ENCODE measurements at places on chromosomes 2 and 18. TPM values are rescaled to one million over a fixed set of nuclear protein-coding genes. Genes with fewer than 3 reads are reported as not detected.

The GPR75 gene
- total RNA-seq = 0.65 TPM

DNA sequence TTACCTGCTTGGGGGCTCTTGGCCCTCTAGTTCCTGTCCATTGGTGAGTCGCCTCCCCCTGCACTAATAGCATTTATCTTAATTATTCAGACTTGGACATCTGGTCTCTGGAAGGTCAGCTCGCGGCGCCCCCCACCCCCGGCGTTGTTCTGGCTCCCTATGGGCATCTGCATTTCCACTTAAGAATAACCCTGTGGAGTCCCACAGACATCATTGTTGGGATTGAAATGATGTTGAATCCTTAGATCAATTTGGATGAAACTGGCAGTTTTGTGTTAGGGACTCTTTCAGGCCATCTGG, 313.8 kb upstream of the HS6ST1 start:
- no peak for DNase-seq

DNA sequence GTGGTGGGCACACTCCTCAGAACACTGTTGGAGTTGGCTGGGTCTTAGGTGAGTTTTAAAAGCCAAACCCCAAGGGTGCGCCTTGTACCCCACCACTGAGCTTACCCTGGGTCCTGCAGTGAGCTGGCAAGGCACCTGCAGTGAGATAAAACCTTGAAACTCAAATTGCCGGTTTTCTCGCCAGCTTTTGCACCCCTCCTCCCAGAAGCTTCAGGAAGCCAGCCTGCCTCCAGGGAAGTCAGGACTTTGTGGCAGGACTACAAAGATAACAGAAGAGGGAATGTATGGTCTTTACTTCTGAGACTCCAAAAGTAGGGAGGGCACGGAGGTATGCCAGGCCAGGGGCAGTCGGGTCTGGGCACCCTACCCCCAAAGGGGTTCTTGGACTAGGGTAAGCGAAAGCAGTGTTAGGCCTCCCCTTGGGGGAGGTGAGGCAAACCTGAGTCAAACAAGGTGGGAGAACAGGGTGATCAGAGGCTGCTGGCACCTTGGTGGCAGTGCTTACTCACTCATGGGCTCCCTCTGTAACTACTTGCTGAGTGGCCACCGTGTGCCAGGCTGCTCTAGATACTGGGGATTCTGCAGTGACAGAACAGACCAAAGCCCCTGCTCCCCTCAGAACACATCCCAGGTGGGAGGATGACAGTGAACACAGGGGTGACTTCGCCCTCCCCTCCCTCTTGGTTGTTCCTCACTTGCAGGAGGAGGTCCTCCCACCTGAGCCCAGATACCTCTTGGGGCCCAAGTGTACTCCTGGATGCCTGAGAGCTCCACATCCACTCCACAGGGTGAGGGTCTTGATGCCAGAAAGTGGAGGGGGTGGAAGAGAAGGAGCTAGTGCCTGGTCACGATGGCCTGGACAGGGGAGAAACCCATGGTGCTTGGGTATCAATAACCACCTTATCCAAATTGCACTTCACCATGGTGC, 69.3 kb upstream of the RGPD5 start:
- DNase-seq = no peak

GRCh38 chr2:120763931-120764330, 28.3 kb downstream of the GLI2 start:
- DNase-seq = no peak

Data from lung microvascular endothelial cell (primary cell).